ENCODE measurements at places on chromosomes 7 and 10. TPM values are rescaled to one million over a fixed set of nuclear protein-coding genes. Genes with fewer than 3 reads are reported as not detected.

SLC16A9 gene
- total RNA-seq: 0.07 TPM

ADARB2 gene
- total RNA-seq: not detected

KCNH2 gene
- not detected for total RNA-seq

DNA sequence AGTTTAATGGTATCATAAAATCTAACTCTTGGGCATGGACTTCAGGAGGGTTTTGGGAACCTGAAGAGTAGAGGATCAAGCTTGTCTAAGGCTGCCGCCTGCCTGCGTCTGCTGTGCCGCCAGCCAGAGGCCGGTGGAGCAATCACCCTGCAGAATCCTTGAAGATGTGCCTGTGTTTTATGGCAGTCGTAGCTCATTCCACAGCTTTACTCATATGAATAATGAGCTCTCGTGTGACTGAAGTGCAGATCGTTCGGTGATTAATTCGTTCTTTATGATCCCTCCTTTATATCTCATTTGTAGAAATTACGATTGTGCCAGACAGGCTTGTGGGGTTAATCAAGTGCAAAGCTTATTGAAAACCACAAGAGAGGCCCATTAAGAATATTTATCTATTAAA lies 100.8 kb downstream of the ACTR3B start:
- no peak for DNase-seq

CLRN3 gene
- total RNA-seq: not detected

DNA sequence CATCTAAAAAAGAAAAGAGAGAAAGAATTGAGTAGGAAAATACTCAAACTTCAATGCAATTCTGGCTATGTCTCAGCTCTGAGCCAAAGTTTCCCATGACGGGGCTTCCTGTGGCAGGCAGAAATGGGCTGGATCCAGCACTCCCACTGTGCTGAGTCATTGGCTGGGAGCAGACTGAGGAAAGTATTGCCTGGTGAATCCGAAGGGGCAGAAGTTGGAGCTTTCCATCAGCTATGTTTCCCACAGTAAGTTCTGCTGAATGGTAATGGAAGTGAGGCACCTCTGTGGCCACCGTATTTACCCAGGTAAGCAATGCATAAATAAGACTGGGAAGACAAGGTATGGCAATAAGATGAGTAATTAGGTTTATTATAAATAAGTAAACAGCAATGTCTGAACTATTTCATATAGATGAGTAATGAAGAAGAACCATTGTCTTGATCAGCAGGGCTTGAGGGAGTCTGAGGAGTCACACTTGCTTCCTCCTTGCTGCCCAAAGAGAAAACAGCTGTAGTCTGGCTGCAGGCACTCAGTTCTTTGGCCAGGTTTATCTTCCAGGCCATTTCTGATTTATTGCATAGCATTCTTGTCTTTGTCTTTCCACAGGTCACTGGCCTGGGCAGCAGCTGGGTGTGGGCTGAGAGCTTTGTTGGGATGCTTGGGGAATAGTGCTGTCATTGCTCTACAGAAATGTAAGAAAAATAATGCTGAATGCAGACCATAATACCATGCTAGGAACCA lies 255.3 kb downstream of the DNAJB9 start:
- peak; percentile 6 for DNase-seq

- DNase-seq: no peak
Measured at GRCh38 chr7:142401951-142402350, 144.1 kb upstream of the PRSS58 start.

GRCh38 chr7:29271319-29271658 lies 76.7 kb downstream of the CHN2 start:
- DNase-seq: no peak

DNA sequence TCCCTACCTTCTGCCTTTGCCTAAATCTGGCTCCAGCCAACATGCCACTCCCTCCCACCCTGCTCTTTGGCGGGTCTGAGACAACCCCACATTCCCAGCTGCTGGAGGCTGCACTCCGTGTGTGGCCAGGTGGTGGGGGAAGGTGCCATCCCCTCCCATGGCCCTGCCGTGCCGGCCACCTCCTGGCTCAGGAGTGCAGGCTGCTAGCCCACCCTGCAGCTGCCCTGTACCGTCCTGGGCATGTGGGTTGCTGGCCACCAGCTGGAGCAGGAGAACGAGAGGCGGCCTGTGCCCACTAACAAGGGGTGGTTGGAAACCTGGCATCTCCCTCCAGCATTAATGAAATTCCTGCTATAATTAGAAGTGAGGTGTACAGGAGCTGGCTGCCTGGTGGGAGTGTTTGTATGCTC lies 97.6 kb downstream of the ZMIZ1 start:
- DNase-seq: no peak

DNA sequence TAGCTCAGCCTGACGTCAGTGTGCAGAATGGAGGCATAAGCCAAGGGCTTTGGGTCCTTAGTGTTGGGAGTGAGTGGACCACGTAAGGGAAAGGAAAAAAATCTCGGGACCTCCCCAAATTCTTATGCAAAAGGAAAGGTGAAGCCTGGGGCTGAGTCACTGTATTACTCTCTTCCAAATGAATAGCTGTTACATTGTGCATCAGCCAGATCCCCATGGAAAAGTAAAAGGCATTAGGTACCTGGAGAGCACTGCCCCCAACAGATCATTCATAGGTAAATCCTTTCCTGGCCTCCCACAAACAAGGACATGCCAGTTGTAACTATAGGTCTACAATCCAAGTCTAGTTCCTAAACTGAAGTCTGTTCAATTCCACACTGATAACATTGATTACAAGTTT lies 170.5 kb downstream of the C1GALT1 start:
- DNase-seq: peak; percentile 78

CYP2E1 gene
- 0.17 TPM for total RNA-seq

ACTR3C gene
- 1.1 TPM for total RNA-seq

ABCB4 gene
- total RNA-seq: not detected

GPNMB gene
- total RNA-seq: 25.2 TPM

DNA sequence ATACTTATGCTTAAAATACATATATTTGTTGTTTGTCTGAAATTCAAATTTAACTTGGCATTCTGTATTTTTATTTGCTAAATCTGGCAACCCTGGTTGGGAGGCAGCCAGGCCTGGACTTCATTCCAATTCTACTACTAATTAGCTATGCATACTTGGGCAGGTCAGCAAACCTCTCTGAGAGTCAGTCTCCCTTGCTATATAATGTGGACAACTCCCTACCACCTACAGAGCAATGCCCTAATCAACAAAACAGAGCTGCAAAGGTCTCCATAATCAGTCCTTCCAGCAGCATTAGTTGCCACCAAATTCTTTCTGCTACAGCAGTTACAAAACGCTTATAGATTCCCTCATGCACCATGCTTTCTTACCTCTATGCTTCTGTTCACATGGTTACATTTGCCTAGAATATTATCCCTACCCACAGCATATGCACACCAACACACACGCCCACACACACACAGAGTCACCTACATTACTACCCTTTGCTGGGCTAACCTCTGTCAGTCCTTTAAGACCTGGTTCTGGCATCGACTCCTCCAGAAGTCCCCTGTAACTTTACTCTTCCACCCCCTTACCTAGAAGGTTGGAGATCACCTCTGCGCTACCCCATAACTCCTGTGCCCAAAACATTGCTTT lies 188.7 kb downstream of the FGFR2 start:
- no peak for DNase-seq

GRCh38 chr7:86961686-86962085 lies 97.8 kb downstream of the ELAPOR2 start:
- DNase-seq: no peak

RTKN2 gene
- total RNA-seq: 2.7 TPM
